Hematopoietic multipotent progenitor cell treated with erythropoietin and hydrocortisone succinate and interleukin-3 and kit ligand, for 6 days (in vitro differentiated cells): ENCODE measurements at places on chromosomes 7 and 10.

GRCh38 chr7:151249732-151250072 is 1.2 kb upstream of the SMARCD3 start:
- DNase-seq, result peak; percentile 54

- no peak for DNase-seq
Measured at GRCh38 chr10:16258291-16259040, 178.3 kb upstream of the PTER start.

- DNase-seq, result peak; percentile 7
Measured at GRCh38 chr7:41588341-41588740, 114.5 kb downstream of the INHBA start.

GRCh38 chr7:85004402-85004801 is 182.5 kb downstream of the SEMA3D start:
- DNase-seq, result no peak

DNA sequence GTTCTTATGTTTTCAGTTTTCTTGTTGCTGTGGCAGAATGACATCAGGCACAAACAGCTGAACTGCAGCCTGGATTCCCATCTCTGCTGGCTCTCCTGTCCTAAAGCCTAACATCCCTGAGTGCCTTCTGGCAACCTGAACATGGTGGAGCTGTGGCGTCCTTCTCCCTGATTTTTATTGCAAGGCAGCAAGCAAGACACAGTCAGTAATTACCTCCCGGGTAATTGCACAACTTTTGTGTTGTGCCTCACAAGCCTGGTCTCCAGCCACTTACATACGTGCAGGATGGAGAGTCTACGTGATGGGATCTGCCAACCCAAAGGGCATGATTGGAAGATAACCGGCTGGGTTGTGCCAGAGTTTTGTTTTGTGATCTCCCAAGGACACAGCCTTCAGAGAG is 116.1 kb upstream of the PARD3 start:
- no peak for DNase-seq

GRCh38 chr7:42226354-42226941 is 10.6 kb downstream of the GLI3 start:
- DNase-seq, result no peak

DNA sequence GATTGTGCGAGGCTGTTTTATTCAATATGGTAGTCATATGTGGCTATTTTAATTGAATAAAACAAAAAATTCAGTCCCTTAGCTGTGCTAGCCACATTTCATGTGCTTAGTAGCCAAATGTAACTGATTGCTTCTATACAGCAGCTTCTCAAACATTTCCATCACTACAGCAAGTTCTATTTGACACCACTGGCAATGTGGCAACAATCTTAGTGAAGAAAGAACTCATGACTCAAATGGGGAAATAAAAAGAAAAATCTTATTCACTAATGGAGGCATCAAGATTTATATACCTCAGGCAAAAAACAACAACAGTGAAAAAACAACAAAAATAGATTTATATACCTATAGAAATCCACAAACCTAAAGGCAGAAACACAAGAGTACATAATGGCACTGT is 17.9 kb downstream of the SEM1 start:
- no peak for DNase-seq

DNA sequence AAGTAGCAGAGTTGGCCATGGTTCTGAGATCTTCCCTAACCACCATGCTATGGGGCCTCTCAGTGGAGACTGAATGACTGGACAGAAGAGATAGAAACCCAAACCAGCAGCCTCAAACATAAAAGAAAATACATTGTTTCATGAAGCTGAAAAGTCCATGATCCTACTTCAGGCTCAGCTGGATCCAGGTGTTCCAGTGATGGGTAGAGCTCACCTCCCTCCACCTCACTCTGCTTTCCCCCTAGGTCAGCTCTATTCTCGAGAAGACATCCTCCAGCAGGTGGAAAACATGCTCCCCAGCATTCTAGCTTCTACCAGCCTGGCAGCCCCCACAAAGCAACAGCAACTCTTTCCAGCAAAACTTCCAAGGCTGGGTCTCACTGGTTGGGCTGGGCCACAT is 132.1 kb downstream of the OAT start:
- DNase-seq, result no peak

DNA sequence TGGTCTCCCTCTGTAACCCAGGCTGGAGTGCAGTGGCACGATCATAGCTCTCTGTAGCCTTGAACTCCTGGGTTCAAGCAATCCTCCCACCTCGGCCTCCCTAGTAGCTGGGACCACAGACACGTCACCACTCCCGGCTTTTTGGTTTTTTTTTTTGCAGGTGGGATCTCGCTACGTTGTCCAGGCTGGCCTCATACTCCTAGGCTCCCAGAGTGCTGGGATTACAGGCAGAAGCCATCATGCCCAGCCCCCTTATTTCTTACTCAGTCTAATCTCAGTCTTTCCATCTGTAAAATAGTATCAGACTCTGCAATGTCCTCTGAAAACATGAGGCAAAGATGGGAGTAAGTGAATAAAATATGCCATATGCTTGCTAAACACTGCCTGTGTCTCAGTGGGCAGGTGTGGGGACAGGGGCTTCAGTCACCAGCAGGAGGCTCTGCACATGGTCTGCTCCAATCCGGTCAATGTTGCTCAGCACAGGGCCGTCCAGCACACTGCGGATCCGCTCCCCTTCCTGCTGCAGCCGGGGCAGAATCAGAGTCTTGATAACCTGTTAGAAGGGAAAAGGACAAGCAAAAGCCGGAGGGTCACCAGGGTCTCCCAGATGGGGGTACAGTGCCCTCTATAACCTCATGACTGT is 8.2 kb downstream of the AP4M1 start:
- no peak for DNase-seq

DNA sequence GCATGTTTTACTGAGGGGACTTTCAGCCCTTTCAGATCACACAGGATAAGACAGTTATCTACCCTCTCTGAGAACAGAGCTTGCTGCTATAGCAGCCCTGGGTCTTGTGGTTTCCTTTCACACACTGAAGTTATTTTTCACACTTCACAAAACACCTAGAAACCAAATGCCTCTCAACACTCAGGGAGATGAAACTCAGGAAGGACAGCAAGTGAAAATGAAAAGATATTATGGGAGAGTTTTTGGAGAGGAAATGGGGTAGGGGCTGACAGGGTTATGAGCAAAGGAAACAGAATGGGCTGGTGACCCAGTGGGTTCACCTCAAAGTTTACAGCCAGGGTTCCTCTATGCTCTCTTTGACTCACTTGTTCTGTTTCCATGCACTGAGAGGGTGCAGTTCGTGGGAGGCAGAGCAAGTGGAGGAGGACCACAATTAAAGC is 17.0 kb upstream of the GIMAP2 start:
- no peak for DNase-seq

DNA sequence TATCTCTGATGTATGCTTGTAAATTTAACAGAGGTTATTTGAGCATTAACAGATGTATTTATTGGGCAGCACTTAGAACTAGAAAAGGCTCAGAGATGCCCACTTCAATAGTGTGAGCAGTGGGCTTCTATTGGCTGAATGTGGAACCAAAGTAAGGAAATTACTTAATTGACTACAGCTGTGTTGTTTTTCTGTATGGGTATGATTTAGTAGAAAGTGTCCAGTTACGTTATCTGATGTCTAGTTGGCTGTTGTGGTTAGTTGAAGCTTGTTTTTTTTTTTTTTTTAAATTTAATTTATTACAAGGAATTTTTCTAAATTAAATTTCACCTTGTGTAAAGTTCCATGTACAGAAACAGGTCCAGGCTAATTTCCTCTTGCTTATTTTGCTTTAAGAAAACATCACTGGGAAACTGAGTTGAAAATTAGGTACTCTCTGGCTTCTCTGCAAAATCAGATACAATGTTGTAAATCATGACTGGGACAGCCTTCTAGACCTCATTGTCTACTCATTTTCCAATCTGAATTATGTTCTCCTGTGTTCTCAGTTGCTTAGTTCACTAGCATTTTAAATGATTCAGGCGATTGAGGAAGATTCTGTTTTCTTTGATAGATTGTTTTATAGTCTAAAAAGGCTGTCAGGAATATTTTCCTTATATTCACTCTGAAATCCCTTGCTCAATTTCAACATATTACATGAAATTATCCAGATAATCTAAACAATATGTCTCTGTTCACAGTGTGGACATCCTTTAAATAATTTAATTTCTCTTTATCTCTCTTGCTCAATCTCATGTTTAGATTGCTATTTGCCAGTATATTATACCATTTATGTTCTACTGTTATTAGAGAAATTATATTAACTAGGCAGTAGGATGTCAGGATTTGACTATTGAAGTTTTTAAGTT is 53.0 kb downstream of the PHF14 start:
- peak; percentile 21 for DNase-seq

DNA sequence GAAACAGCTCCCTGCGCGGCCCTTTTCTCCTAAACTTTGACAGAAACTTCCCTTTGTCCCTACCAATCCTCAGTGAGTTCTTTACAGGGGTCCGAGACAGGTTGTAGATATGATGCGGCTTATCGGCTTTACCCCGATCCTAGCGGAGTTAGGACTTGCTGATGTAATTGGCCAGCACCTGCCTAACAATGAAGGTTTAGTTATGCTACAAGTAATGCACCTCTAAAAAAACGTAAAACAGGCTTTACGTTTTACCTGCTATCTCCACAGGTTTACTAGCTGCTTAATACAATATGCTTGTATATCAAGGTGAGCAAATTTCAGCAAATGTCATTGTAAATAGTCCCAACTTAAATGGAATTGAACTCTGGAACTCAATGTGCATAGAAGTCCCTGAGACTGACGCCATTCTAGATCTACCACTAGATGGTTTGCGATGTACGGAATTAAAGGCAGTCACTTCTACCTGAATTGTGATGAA is 697 bp upstream of the SNX13 start:
- DNase-seq, result peak; percentile 43

DNA sequence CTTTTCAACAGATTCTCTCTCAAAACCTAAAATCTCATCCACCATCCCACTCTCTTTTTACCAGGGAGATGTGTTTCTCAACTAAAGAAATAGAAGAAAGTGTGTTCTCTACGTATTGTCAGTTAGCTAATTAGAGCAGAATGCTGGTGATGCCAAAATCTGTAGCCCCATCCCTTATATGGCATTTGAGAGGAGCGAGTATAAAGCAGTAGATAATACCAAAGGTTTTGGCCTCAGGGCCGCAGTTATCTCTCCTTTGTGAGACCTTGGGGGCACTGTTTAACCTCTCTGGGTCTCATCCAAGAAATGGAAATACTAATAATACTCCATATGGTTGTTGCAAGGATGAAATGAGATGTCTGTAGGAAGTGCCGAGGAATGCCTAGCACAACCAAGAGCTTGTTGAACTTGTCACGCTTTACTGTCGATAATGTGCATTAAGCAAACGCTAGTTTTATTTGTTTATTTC is 456 bp upstream of the DLD start:
- DNase-seq, result peak; percentile 40
